Stimulated activated CD8-positive, alpha-beta memory T cell treated with anti-CD3 and anti-CD28 coated beads, Interleukin-4, amount 100 ng/mL, for 4 hours (primary cell): ENCODE measurements at places on chromosomes 12 and 14.

DNA sequence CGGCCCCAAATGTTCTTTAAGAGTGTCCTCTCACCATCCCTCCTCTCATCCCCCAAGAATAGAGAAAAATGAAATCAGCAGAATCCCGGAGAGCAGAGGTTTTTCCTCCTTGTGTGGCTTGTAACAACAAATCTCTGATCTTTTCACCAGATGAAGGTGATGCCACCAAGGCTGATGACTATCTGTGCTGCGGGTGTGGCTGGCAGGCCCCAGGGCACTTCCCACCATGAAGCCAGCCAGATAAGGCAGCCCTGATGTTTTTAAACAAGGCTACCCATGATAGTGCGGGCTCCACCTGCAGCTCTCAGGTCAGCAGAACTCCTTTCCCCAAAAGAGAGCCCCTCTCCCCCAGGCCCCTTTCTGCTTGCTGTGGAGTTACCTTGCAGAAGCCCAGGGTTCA is 58.0 kb upstream of the PARP11 start:
- DNase-seq = no peak

DNA sequence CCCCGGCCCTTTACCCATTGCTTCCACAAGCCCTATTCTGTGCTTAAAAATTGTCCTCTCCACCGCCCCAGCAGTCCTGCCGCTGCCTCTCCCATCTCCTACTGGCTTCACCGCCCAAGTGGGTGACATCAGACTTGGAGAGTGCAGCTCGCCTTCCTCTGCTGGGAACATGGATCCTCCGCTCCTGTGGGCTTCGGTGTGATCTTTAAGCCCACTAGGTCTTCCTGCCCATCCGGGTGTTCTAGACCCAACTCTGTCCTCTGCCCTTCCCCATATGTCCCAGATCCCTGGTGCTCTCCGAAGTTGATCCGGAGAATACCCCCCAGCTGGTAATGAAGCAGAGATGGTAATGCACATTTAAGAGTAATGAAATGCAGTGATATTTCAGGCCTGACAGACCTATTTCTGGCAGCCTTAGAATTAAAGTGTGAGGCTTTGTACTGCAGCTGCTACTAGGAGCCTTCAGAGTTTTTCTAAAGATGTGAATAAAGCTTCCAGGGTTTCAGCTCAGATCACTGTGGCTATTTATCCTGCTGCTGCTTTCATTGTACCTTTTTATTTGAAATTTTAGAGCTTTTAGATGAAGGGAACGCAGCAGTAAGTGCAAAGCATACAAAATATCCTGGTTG is 22.9 kb upstream of the CTDSP2 start:
- DNase-seq = no peak

GRCh38 chr12:56537546-56537945 is 15.9 kb downstream of the RBMS2 start:
- no peak for DNase-seq

DNA sequence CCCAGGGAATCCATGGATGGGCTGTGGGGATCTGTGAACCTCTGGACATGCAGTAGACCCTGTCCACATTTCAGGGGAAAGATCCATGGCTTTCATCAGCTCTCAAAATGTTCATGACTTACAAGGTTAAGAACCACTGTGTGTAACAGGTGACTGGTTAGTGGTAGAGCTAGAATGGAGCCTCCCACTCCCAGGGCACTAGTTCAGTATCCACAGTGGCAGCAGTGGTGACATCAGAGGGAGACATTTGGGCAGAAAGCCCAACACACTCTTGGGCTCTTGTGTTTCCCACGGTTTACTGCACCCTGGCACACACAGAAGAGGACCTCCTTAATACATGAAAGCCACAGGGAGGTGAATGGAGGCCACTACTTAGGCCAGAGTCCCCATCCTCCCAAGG is 9.1 kb downstream of the KRT74 start:
- DNase-seq = no peak

DNA sequence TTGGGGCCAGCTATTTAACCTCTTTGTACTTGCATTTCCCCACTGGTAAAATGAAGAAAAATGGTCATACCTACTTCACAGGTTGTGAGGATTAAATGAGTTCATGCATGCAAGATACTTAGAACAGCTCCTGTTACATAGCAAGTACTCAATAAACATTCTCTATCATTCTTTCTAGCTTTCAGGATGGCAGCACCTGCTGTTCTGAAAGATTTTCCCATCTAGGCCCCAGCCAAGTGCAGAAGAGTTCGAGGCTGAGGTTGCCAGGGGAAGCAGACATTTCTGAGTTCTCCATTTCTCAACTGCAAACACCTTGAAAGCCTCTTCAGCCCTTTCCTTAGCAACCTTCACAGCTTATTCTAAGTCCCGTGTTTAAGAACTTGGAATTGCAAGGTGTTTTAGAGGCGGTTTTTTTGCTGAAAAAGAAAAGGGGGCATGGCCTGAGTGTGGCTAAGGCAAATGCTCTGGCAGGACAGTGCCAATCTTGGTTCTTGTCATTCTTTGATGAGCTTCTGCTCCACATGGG is 73.0 kb upstream of the PRMT8 start:
- no peak for DNase-seq

GRCh38 chr12:42119085-42119633 is 25.5 kb downstream of the GXYLT1 start:
- no peak for DNase-seq

DNA sequence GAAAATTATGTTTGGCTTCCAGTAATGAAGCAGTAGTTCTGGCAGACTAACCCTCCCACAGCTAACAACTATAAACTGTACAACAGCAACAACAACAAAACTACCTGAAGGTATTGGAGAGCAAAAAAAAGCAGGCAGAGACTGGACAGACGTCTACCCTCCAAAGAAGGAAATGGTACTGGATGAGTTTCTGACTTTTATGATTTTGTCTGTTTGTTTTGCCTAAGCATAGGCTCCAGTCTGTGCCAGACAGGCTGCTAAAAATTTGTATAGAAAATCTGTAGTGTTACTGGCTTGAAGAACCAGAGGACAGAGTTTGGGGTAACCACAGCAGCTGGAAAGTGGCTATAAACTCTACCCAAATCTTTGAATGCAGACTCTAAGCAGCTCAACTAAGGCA is 131.3 kb downstream of the SLC25A47 start:
- no peak for DNase-seq

DNA sequence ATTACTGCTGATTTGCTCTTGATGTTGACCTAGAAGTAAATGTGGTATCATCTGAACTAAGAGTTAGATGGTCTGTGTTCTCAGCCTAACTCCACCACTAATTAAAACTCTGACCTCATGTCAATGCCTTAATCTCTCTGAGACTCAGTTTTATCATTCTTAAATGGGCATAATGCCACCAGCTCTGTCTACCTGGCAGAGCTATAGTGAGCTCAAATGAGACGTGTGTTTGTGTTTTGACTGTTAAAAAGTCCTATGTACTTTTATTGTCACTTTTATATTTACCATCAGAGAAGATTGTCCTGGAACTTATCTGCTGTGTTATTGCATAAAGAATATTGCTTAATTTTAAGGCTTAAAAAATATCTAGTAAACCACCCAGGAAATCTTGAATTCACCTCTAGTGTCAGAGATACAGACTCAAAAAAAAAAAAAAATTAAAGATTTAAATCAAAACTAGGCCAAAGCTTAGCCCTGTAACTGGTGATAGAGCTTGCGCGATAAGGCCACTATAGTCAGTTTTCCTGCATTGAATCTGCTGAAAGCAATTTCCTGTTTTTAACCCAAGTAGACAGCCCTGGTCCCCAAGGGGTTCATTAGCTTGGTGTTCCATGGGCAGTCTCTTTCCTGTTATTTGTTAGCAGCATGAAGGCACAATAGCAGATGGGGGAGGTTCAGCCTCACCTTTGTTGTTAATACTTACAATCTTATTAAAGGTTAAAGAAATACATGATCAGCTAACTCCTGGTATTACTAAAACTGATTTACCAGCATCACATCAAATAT is 261.8 kb downstream of the ATP23 start:
- no peak for DNase-seq

- no peak for DNase-seq
Observed at GRCh38 chr14:52992236-52992870, 41.5 kb upstream of the FERMT2 start.

DNA sequence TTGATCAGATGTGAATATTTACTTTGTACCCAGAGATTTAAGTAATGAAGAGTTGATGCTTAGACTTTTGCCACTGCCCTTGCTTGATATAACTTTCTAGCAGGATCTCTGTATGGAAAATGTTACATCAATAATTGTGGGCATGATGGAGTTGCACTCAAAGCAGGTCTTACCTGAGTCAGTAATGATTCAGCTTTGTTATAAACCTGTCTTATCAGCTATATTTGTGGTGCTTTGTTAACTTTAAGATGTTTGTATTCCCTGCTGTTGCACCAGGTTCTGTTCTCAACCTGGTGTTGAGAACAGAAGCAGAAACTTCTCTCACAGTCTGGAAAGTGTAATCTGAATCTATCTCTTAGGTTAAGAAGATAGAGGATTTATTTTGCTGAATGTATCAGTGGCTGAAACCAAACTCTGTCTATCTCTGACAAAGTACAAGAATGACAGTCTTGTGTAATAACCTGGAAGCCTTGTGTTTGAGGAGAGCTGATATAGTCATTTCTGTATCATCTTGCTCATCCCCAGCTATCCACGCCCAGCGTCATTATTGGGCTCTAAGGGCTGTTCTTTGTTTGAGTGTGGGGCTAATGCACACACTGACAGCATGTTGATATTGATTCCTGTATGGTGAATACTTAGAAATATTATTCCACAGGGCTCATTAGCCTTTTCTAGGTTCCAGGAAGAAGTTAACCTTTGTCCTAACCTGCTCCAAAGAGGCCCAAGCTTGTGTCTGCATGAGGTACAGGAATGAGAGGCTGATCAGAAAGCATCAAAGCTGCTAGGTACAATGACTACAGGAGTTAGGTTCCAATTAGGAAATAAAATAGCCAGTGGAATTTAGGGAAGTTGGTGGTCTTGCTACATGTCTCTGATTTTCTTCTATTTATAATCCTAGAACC is 3.6 kb downstream of the AKAP6 start:
- no peak for DNase-seq

DNA sequence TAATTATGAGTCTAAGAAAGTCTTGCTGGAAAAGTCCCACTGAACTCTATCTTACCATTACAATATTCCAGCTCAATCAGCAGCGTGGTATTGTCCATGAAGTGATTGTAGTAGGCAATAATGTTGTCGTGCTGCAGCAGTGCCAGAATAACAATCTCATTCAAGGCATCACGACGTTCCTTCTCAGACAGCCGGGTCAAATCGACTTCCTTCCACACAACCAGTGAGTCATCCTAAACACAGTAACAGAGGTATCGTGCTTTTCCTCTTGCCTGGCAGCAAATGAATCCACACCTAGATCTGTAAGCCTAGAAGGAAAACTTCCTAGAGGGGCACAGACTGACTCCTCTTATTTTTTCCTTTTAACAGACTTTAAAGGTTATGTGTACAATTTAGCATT is 2.9 kb downstream of the NEK9 start:
- DNase-seq = no peak

GRCh38 chr12:57498571-57498970 is 10.7 kb downstream of the MARS1 start:
- no peak for DNase-seq
